RKO (cell line): ENCODE measurements at places on chromosomes 6 and 20.

DNA sequence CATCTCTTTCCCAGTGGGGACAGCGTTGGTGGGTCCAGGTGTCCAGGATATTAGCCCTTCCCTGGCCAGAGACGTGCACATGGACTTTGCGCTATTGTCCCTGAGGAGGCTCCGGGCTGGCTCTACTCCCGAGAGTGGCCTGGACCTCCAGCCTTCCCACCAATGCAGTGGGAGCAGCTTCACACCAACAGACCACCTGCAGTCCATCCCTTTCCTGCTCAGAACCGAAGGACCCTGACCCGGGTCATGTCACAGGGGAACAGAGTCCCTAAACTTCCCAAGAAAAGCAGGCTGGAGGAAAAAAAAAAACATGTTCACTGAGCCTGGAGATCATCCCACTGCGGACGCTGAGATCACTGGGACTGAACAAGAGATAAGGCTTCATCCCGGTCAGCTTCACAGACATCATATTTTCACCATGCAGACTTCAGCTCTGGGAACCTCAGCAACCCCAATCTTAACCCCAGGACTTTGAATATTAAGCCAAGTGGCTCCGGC is 18.3 kb downstream of the ZMYND8 start:
- DNase-seq: no peak

GRCh38 chr20:52410182-52410647 is 218.6 kb upstream of the ZFP64 start:
- DNase-seq: no peak

DNA sequence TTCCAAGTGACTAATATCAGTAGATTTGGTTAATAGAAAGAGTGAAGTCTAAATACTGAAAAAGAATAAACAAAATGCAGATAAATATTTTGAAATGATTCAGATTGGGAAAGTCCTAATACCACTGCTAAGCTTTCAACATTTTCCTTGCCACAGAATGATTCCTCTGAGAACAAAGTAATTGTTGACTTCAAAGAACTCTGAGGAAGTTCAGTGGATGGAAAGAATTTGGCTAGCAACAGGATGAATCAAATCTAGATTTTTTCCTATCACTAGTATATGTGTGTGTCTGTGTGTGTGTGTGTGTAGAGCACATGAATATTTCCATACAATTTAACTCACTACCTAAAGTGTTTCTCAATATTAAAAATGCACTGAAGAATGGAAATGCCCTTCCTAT is 107.9 kb upstream of the PREP start:
- no peak for DNase-seq

GRCh38 chr6:158847786-158848185 is 28.6 kb upstream of the EZR start:
- DNase-seq: no peak

DNA sequence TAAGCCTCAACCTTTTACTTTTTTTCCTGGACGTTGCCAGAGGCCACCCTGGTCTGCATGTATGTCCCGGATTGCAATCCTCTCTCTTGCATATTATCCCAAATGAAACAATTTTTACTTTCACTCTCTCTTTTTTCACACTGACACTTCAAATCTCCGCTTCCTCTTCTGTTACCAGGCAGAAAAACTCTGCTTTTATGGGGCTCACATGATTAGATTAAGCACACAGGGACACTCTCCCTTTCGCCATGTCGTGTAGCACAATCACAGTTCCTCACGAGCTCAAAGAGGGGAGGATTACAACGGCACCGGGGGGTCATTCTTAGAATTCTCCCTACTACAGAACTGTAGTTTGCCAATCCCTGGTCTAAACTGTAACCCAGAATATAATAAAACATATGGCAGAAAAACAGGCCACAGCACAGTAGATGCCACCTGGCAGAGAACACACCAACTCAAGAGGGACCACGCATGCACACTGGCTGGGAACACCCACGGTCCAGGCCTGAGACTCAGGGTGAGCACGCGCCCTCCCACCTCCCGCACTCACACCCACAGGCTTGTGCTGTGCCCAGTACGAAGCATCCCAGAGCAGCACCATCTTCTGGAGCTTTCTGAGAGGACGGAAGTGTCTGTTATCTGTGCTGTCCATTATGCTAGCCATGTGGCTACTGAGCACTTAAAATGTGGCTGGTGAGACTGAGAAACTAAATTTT is 288.7 kb downstream of the KIF16B start:
- no peak for DNase-seq

GRCh38 chr6:110421749-110422443 is 6.5 kb upstream of the DDO start:
- no peak for DNase-seq
